Activated B cell treated with CpG ODN at 0.5 μM for 24 hours (primary cell): ENCODE measurements at places on chromosomes 1 and 21.

GRCh38 chr1:14794136-14794768 lies 195.8 kb downstream of the KAZN start:
- no peak for DNase-seq

- DNase-seq: no peak
Measured at GRCh38 chr21:15164678-15165303, 100.0 kb upstream of the NRIP1 start.

DNA sequence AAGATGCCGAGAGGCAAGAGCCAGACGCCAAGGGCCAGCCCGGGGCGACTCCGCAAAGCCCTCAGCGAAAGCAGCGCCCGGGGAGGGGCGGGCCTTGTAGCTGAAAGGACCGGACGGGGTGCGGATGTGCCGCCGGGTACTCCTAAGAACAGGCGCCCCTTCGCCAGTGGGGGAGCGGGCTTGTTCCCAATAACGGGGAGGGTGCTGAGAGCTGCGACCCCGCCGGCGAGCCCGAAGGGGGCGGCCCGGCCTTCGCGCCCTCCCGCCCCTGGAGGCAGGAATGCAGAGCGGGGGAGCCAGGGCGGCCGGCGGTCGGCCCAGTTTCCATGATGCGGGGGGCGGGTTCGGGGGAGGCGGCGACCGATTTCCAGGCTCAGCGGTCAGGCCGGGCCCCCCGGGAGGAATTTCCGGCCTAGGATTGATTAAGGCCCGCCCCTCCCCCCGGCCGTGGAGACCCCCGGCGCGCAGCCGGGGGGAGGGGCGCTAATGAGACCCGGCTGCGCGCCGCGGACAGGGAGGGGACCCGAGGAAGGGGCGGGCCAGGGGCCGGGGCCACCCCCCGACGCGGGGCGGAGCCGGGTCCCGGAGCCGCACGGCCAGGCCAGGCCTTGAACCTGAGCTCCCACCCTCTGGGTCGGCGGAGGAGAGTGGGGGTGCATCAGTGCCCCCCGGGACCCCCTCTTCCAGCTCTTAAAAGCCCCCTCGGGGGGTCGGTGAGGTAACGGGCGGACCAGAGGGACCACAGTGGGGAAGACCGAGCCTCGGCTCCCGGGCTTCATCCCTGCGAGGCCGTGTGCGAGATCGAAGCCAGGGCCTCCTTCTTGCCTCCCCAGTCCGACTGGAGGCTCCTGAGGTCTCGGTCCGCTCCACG lies 898 bp upstream of the TMEM200B start:
- peak; percentile 56 for DNase-seq

DNA sequence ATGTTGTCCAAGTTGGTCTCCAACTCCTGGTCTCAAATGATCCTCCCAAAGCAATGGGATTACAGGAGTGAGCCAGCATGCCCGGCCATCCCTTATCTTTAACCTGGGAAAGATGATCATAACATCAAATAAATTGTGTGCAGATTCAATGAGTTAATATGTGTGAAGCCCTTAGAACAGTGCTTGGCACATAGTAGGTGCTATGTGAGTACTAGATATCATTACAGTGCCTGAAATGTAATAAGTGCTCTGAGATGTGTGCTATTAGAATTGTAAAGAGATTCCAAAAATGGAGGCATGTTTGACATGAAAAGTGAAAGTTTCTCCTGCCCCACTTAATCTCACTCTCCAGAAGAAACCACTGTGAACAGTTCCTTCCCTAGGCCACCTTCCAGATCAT lies 71.8 kb downstream of the RUNX3 start:
- DNase-seq: no peak

DNA sequence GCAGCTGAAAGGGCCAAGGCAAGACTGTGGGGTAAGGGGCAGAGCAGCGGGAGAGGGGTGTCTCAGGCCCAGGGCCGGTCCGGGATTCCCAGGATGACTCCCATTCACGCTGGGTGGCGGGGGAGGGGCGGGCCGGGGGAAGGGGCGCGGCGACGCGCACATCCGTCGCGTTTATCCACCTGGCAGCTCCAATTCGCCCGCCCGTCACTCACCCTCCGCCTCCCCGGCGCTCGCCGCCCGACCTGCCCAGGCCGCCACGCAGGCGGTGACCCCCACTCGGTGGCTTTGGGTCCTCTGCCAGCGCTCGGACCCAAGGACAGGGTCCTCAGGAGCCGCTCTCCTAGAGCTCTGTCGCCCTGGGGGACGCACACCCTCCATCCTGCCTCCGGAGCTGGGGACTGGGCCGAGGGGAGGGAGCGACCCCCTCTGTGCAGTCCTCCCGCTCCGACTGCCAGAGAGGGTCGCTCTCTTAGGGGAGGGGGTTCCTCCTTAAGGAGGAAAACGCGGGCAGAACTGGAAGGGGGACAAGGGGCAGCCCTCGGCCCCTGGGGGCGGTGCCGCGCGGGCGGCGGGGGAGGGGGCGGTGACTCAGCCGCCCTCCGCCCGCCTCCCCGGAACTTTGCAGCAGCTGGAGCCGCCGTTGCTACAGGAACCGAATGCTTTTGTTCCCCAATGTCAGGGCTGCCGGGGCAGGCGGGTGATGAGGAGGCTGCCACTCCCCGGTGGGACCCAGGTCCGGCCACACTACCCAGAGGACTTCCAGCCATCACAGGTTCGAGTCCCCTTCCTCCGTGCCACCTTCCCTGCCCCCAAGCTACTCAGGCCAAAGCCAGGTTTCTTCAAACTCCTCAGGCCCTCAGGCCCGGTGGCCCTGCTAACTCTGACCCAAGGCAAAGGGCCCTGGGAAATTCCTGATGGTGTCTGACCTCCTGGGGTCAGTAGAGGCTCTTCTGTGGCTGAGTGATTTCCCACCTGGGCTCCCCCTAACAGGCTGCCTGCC lies 3.4 kb downstream of the ADGRB2 start:
- peak; percentile 70 for DNase-seq

GRCh38 chr1:151976858-151977257 lies 16.8 kb downstream of the S100A10 start:
- no peak for DNase-seq

DNA sequence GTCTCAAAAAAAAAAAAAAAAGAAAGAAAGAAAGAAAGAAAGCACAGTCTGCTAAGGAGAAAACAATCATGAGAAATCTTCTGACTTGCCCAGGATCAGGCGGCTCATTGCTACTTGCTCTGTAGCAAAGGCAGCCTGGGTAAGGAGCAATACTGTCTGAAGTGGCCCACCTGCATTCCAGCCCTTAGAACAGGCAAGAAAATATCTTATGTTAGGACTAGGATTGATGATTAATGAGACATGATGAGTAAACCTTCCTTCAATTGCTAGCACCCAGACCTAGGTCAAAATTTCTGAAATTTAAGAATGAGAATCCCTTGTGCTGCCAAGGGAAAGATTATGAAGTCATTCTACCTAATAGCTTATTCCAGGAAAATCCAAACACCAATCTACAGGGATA lies 140.8 kb downstream of the DSCAM start:
- DNase-seq: no peak
